ENCODE measurements at places on chromosomes 12 and 14.

DNA sequence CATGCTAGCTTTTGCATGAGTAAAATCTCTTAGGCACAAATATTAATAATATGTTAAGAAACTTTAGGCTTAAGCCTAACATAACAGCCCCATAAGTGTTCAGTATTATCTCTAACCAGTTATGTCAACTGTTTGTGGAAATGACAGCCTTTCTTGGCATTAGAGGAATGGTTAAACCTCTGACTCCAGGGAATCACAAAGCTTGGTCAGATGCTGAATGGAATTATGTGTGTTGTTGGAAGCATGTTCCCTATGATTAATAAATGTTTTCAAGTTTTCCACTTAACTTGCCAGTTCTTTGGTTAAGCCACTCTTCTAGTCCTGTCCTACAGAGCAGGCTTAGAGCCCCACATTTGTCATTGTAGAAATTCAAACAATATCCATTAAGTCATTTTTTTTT is 17.0 kb downstream of the PSEN1 start:
- no peak for DNase-seq

- no peak for DNase-seq
Observed at GRCh38 chr14:103122947-103123633, at the start of gene TNFAIP2. Gene TNFAIP2 (plus strand): TSS chr14:103123461. CDS start chr14:103126458, 2,997 bp downstream.

DNA sequence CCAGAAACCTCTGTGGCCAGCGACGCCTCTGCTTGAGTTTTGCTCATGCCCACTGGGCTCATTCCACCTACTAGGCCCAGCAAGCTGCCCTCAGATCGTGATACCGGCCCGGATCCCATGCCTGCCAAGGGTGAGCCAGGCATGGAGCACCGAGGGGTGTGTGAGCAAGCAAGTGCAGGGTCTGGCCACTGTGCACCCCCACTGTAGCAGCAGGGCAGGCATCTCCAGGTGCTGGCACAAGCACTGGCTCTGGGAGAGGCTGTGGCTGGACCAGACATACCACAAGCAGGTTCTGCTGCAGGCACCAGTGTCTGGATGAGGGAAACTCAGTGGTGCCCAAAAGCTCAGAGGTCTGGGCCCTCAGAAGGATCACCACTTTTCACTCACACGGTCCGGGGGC is 20.6 kb downstream of the FAM186A start:
- DNase-seq: no peak

DNA sequence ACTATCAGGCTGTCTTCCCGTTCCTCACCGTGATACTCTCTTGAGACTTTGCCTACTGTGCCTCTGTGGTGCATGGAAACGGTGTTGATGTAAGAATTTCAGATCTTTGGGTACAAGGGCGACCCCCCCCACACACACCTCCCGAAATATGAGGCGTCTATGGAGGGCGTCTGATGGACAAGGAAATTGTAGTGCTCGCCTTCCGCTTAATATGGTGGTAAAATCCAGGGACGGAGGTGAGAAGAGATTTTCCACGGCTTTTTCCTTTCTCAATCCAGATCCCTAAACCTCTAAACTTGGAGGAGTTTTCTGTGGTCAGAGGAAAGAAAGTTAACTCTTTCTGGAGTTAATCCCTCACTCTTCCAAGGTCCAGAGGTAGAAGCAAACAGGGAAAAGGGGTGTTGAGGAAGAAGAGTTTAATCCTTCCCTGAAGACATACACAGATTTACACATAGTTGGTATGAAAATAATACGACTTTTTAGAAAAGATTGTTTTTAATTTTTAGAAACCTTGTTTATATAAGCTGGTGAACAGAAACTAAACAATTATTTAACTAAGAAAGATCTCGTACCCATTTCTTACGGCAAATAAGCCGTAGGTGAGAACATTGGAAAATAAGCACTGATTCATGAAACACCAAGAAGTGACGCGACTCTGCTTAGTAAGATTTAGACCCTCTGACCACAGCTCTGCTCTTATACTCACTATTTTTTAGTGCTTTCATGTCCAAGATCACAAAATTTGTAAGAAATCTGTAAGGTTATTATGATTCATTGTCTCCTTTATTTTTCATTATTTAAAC is 23.1 kb upstream of the RNASE12 start:
- DNase-seq: peak; percentile 63

- no peak for DNase-seq
Observed at GRCh38 chr14:99744199-99744872, 48.9 kb upstream of the EML1 start.

- DNase-seq: no peak
Observed at GRCh38 chr12:122244565-122245371, 18.9 kb upstream of the DIABLO start.

- DNase-seq: no peak
Observed at GRCh38 chr12:27824126-27824842, 44.2 kb upstream of the MANSC4 start.

DNA sequence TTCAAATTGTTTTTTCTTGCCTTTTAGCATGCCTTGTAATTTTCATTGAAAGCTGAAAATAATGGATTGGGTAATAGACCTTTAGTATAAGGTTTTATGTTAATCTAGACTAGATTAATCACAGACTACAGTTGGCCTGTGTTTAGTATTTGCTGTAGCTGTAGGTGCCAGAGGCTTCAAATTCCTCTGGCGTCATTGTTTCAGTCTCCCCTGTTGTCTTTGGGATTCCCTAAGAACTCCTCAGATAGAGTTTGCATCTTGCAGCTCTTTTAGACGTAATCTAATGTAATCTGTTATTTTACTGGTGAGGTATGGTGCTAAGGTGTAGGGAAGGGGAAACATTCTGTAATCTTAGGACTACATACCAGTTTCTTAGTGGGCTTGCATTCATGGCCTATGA is 113.0 kb downstream of the RGS6 start:
- DNase-seq: no peak

DNA sequence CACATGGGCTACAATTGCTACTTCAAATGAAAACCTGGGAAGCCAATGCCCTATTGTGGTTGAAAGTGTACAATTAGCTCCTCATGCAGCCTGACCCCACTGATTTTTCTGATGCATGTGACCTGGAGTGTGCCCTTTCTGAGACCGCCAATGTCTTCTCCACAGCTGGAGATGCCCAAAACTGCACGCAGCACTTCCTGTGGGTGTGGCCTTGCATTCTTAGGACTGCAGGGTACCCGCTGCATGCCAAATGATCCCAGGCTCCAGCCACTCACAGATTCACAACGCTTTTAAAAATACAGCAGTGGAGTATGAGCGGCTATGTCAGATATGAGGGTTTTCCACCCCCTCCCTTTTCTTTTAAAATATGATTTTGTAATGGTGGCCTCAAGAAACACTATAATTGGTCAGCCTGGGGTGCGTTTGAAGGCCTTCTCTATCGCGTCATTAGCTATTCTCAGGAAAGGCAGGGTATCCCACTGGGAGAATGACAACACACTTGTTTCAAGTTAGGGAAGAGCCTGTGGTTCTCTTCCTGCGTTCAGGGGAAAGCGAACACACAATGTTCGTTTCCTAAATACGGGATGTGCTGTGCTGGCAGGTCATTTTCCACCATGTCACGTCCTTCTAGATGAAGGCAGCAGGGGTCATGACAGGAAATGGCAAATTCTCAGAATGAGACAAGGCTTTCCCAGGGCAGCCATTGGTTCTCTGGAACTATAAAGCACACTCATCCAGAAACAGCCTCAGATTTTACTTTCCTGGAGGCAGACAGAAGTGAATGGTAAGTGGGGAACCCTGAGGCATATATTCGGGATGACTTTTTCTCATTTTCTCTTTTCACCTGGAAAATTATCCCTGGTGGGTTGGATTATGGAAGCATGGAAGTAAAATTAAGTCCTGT is at the start of gene APOLD1:
Gene APOLD1, plus strand, starts transcription at position 749 of the 904 bp plus-strand sequence. Its CDS starts 33 bp downstream, at position 782.
- DNase-seq: no peak

DNA sequence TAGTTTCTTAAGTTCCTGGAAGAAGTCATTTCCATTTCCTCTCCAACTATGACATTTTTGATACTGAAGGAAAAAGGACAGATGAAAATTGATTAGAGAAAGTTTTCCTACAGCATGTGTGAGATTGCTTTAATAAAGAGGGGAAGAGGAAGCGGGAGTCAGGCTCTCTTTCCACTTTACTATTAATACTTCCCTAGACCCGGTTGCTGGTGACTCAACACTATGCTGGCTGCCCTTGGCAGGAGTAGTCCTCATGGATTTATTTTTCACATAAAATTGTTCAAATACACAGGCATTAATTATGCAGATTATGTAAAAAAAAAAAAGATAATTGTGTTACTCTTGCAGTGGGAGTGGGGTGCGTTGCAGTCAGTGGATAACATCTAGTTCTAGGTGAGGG is 293.4 kb downstream of the EGLN3 start:
- no peak for DNase-seq

DNA sequence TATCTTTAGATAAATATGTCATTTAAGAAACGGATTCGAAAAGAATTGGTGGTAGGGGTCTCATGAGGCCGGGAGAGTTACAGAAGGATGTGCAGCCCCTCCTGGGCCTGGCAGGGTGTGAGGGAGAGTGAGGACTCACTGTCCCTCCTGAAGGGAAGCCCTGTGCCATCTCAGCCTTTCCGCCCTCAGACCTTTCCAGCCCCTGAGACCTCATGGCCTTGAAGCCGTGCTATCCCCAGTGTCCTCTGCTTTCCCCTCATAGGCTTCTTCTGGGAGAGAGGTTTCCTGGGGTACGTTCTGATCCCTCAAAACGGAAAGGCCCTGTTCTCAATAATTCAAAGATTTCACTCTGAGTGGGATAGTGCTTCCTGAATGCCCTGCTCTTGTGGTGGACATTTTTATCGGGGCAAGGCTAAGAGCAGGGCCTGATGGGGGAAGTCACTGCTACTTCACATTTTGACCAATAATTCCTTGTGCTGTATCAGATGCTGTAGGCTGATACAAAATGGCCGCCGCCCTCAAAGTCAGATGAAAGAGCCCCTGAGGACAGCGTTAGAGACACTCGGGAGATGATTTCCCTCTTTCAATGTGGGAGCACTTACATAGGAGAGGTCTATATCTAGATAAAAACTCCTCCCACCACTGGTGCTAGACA is 1.3 kb downstream of the CD4 start:
- no peak for DNase-seq

DNA sequence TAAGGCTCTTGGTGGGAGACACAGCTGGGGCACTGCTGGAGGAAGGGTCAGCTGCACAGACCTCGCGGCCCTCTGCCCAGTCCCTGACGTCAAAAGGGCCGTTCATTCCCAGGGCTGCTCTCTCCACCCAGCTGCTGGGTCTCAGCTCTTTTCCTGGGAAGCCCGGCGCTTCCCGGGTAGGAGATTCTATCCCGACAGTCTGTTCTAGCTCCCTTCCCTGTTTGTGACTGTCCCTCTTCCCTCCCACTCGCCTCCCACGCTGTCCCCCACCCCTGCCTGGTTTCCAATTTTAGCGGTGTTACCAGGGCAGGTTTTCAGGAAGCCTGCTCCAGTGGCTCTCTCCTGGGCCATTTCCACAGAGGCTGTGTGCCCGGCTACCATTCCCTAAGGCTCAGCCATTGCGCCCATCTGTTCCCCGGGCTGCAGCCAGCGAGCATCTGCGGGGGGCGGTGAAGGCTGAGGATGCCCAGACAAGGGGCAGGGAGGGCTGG is 186.6 kb downstream of the CACNA1C start:
- no peak for DNase-seq

GRCh38 chr12:58541300-58541690 is 379.0 kb downstream of the LRIG3 start:
- no peak for DNase-seq

DNA sequence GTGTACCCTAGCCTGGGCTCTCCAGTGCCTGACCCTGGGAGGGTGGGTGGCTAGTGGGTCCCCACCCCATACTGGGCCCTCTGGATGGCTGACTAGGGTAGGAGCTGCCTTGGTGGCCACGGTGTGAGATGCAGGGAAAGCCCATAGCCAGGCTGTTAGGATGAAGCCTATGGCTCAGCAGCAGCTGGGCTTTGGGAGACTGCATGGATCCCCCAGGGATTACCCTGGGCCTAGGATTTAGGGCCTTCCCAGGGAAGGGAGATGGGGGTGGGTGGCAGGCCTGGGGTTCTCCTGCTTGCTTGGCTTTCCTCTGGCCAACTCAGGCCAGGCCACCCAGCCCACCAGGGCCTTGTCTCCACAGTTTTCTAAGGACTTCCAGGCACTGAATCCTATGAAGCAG is 6.3 kb downstream of the GSTZ1 start:
- no peak for DNase-seq

DNA sequence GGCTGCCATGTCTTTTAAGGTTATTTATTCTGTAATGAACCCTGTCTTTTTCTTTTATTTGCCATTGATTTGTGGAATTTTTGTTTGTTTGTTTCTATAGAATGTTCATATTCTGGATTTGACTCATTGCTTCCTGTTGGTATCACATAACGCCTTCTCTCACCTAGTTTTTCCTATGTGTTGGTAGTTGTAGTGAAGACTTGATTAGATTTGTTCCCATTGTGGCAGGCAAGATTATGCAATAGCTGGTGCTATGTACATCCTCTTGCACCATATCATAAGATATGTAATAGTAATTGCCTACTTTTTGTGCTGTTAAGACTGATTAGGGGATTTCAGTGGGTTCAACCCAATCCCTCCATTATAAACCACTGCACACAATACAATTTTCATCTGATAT is 3.9 kb upstream of the KRT6B start:
- no peak for DNase-seq

GRCh38 chr14:92259613-92260357 is 63.2 kb upstream of the SLC24A4 start:
- no peak for DNase-seq

GRCh38 chr14:64501411-64502171 is 2.0 kb downstream of the ZBTB25 start:
- DNase-seq: no peak

GRCh38 chr12:19074700-19075099 is 54.8 kb upstream of the PLEKHA5 start:
- no peak for DNase-seq

DNA sequence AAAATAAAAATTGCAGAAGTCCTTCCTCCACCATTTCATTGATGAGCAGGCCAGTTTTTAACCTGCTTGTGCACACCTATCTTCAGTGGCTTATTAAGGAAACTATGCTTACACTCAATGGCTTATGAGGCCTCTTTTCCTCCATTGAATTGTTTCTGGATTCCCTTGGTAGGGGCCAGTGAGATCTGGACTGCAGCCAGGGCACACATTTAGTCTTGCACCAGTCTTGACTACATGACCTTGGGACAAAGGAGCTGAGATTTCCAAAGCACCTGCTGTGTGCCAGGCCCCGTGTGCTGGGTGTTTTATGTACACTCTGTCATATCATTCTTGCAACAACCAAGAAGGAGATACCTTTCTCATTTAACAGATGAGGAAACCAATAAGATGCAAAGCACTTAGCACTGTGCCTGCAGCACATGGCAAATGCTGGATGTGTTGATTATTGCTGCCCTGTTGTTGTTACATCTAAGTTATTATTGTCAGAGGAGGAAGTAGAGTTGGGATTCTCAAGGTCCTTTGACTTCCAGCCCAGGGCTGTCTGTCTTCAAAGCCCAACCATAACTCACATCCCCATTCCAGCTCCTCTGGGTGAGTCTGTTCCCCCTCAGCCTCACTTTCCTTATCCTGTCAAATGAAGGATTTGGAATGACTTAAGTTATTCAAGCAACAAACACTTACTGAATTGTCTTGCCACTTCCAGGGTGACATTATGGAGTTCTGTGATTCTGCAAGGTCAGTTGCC is 31.6 kb upstream of the RIN3 start:
- DNase-seq: peak; percentile 13

All from activated CD8-positive, alpha-beta memory T cell treated with anti-CD3 and anti-CD28 coated beads, Interleukin-2, amount 50 U/mL, for 48 hours (primary cell).